ENCODE measurements at places on chromosomes 7 and 10.
A peak's percentile ranks its signal among the peaks of the same experiment; 100 is the strongest.

DNA sequence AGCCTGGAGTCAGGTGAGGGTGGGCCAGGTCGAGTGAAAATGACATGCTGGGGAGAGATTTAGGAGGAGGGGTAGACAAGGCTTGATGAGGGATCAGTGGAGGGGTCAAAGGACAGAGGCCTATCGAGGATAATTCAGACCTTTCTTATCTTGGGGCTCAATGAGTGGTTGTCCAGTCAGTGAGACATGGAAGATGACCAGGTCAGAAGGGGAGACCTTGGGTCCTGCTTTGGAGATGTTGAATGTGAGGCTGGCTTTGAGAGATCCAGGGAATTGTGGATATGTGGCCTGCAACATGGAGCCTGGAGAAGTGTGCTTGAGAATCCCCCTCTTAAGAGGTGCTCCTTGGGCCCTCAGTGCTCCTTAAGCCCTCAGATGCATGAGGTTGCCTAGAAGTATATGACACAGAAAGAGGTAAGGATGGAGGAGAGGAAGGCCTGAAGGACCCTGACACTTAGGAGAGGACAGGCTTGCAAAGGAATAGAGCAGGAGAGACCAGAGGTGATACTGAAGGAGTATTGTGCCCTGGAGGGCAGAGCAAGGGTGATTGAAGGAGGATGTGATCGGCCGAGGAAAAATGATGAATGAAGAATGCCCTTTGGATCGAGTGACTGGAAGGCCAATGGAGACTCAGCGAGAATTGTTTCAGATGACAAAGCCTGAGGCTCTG lies 129.8 kb upstream of the GPR26 start:
- no peak for DNase-seq

GRCh38 chr10:5683065-5683464 lies 1.6 kb upstream of the TASOR2 start:
- DNase-seq, result no peak

DNA sequence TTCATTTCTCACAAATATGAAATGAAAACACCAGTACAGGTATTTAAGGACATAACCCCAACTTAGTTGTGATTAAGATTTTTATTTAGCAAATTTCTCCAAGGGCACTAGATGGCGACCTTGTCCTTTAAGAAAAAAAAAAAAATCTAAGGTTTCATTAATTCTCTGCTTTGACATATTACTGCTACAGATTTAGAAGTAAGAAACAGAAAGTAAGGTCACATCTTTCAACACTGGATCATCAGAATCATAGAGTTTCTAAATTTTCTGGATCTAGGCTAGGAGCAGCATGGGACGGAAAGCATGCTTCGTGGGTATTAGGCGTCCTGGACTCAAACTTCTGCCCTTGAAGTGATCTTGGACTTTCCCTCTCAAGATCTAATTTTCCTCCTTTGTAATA lies 85.5 kb upstream of the PRKG1 start:
- DNase-seq, result no peak

DNA sequence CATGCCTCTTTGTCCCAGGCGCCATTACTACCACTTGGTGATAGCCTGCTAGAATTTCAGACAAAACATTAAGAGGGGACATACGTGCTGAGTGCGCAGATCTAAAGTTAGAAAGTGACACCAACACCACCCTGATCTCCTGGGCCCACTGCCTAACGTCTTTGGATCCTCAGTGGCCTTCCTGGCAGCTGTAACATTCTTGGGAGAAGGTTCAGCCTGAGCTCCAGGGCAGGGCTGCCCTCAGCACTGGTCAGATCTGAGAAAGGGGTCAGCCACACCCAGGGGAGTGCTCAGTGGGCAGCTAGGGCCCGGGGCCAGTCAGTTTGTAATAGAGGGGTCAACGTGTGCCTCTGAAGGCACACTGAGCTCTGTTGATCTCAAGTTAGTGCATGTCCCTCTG lies 48.4 kb downstream of the ZCCHC24 start:
- no peak for DNase-seq

GRCh38 chr7:156659961-156660360 lies 19.4 kb downstream of the RNF32 start:
- DNase-seq, result no peak

- no peak for DNase-seq
Measured at GRCh38 chr7:17942231-17942630, 1.9 kb upstream of the SNX13 start.

DNA sequence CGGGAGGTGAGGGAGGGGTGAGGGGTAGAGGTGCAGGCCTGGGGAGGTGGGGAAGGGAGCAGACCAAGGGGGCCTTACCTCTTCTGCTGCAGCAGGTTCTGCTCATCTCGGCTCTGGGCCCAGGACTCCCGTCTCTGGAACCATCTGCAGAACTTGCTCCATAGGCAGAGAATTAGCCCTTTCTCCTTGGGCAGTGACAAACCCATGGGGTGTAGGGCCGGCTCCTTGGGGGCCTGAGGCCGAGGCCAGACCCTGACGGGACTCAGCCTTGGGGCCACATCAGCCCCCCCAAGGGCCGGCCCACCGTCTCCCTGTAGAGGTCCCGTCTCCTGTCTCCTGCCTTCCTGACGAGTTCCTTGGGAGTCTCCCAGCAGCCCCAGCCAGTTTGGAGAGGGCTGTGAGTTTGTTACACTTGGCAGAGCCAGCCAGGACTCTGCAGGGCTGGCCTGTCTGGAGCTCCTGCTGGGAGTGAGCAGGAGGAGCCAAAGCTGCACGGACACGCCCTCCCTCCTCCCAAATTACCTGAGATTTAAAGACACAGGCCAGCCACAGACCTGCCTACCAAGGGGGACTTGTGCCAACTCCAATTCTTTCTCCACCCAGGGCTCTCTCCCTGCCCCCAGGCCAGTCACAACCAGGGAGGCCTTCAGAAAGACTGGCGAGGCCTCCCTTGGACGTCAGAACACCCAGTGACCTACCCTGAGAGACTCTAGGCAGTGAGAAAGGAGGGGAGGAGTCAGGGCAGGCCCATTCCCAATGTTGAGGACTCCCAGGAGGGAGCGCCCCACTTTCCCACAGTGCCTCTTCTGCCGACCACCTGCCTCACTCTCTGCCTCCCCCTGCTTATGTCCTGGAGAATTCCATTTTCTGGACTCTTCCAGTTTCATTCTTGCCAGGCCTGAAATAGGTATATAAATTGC lies at the start of gene TRPV6:
Gene TRPV6, minus strand, starts transcription at position 435 of the 920 bp plus-strand sequence.
- no peak for DNase-seq

DNA sequence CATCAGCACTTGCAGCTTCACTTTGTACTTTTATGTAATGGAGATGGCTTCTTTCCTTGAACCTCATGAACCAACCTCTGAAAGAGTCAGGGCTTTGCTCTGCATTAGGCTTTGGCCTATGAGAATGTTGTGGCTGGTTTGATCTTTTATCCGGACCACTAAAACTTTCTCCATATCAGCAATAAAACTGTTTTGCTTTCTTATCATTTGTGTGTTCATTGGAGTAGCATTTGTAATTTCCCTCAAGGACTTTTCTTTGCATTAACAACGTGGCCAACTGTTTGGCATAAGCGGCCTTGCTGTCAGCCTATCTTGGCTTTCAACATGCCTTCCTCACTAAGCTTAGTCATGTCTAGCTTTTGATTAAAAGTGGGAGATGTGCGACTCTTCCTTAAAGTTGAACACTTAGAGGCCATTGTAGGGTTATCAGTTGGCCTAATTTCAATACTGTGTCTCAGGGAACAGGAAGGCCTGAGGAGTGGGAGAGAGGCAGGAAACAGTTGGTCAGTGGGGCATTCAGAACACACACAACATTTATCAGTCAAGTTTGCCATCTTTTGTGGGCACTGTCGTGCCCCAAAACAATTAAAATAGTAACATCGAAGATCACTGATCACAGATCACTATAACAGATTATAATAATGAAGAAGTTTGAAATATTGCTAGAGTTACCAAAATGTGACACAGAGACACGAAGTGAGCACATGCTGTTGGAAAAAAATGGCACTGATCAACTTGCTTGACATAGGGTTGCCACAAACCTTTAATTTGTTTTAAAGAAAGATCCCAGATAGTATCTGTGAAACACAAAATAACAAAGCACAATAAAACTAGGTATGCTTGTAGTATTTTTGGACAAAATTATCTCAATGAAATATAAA lies 64.7 kb downstream of the NRF1 start:
- no peak for DNase-seq

- no peak for DNase-seq
Measured at GRCh38 chr10:114550756-114551635, 107.1 kb downstream of the ABLIM1 start.

DNA sequence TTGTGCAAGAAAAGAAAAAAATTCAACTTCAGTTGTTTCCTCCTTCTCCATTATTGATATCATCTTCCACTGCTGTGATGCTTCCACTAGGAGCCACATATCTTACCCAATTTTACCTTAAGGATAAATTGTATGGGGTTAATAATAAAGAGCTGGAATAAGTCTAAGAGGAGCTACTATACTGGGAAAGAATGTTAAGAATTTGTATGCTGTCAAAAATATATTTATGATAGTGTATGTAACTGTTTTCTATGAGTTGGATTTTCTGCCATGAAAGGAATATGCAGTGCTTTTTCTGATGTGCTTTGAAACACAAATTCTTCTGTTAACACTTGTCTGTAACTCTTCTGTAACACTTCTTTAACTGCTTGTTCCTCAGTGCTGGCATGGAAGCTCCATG lies 219.1 kb downstream of the VTI1A start:
- no peak for DNase-seq

DNA sequence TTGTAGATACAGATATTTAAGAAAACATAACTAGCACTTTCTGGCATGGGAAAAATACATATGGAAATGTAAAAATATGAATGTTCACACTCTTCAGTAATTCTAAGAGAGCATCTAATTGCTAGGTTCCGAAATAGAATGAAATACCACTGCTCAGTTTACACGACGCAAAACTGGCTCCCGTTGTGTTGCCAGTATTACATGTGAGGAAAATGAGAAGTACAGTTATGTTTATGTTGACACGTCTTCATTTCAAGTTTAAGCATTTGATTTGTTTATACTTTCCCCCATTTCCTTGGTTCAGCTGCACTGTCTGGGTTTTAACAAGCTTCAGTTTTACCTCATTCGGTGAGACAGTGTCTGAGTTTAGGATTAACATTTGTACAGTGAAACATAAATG lies 275.8 kb upstream of the SEMA3D start:
- DNase-seq, result no peak

DNA sequence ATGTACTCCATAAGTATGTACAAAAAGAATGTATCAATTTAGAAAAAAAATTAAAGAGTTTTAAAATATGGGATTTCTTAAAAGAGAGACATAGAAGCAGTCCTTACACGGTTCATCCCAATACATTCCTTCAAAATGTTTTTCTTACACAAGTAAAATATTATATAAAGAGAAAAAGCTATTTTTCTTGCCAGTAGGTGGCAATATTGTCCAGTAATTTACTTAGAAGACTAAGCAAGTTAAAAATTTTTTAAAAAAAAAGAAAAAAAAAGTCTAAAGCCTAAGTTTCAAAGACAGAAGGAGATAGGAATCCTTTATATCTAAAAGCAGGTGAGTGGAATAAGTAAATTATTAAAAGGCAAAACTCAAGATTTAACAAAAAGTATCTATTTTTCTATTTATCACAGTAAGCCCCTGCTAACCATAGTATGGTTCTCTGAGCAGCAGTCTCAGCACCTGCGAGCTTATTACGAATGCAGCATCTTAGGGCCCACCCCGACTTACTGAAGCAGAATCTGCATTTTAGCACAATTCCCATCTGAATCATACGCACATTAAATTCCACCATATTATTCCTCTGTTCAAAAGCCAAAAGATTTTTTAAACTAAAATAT lies 240.6 kb downstream of the DGKI start:
- DNase-seq, result no peak

- DNase-seq, result no peak
Measured at GRCh38 chr7:91636129-91636724, 244.3 kb downstream of the MTERF1 start.

- no peak for DNase-seq
Measured at GRCh38 chr10:100130831-100131230, 49.2 kb upstream of the CPN1 start.

DNA sequence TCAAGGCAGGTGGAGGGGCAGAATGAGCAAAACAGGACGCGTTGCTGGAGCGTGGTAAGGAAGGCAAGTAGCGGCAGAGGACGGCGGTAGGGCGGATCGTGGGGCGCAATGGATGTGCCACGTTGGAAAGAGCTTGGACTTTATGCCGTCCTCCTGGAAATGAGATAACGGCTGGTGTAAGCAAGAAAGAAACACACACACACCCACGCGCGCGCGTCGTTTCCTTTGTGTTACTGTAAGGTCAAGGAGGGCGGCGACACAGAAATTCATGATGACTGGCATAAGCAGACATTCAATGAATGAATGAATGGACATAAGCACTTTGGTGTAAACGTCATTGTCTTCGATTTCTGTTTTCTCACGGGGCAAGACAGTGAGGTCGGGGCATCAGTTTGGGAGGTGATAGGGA lies 683 bp upstream of the ENTPD7 start:
- DNase-seq, result peak; percentile 43

DNA sequence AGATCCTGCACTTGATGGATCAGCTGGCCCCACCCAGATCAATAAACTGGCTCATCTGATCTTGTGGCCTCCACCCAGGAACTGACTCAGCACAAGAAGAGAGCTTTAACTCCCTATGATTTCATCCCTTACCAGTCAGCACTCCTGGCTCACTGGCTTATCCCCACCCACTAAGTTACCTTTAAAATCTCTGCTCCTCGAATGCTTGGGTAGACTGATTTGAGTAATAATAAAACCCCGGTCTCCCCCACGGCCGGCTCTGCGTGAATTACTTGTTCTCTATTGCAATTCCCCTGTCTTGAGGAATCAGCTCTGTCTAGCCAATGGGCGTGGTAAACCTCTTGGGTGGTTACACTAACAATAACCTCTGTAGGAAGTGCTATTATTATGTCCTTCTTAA lies 83.7 kb downstream of the MBL2 start:
- no peak for DNase-seq

DNA sequence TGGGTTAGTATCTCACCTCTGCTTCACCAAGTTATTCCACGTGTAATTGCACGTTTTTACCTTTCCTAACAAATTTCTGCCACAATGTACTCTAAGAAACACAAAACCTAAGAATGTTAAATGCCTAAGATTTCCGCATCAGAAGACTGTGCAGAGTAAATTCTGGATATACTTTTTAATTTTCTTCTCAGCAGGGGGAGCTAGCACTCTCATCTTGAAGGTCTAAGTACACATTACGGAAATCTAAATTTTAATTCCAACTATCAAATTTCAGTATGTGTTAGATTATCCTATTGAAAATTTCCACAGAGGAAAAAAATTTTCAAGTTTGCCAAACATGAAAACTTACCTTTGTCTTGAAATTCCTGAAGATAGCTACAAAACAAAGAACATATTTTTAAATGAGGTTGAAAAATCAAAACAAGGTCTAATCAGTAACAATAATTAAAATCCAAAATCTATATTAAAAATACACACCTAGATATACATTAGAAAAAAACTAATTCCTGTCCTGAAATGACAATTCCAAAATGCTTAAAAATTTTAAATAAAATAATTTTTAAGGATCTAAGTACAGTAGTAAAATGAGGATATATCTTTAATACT lies 10.5 kb downstream of the SKAP2 start:
- DNase-seq, result no peak

All from stimulated activated CD4-positive, alpha-beta T cell treated with anti-CD3 and anti-CD28 coated beads, TNF-alpha, amount 100 ng/mL, for 48 hours (primary cell).